ENCODE measurements at places on chromosomes 6 and 20.

GRCh38 chr6:9159051-9159450, 723.7 kb upstream of the SLC35B3 start:
- DNase-seq, result no peak

DNA sequence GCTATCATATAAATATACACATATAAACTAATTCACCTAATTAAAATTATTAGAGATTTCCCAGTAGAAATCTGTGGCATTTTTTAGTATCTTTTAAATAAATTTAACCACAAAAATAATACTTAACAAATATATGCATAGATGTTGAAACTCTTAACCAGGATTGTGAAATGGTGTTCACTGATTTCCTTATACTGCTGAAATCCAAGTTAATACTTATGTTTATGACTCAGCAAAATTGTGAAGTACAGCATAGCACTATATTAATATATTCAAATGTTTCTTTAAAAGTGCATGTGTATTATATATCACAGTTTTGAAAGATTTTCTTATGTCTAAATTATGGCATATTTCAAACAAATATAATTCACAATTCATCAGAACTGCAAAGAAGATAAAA, 328.2 kb upstream of the MANEA start:
- no peak for DNase-seq

DNA sequence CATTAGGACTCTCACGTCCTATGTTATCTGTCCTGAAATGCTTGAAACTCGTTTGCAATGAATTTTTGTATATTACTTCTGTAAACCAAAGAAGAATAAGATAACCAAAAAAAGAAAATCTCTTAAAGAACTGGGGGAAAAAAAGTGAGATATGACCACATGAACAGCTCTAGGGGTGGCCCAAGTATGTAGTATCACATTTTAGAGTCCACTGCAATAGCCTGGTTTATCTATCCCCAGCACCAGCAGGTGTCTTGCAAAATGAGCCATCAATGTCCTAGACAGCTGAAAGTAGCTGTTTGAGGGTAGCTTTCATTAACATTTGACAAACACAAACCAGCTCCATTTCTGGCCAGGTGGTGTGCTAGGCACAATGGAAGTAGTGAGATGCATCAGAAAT, 102.8 kb downstream of the PXDC1 start:
- no peak for DNase-seq

GRCh38 chr6:33856655-33857054, 52.9 kb upstream of the MLN start:
- peak; percentile 56 for DNase-seq

DNA sequence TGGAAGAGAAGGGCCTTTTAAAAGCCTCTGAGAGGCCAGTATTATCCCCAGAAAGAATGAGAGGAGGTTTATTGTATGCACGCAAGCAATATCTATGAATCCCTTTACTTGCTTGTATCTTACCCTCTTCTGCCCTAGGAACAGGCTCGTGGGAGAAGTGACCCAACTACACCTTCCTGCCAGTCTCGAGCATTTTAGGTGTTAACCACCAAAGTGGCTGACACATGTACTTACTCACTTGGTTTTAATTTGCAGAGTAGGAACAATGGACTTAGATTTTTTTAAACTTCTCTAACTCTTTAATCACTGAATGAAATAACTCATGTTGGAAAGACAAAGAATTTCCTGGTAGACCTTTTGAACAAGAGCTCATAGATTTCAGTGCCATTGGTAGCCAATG, 296.9 kb downstream of the PLCB1 start:
- DNase-seq, result no peak

GRCh38 chr6:142886431-142887170, 58.4 kb downstream of the HIVEP2 start:
- DNase-seq, result no peak

DNA sequence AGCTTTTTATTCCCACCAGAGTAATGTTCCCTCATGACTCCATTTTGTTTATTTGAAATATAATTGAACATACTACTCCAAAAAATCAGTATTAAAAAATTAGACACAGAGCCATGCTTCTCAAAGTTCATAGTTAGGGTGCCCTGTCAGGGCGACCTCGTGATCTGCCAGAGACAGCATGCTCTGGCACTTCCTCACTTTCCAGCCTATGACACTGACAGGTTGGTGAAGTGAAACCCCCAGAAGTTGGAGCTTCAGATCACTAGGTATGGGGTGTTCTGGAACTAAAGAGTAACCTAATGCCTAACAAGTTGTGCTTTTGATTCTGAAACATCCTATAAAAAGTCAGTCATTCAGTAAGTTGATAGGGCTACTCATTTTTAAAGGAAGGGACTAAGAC, 93.0 kb downstream of the TBC1D7 start:
- no peak for DNase-seq

- DNase-seq, result no peak
Measured at GRCh38 chr20:57483287-57484050, 41.5 kb downstream of the CTCFL start.

DNA sequence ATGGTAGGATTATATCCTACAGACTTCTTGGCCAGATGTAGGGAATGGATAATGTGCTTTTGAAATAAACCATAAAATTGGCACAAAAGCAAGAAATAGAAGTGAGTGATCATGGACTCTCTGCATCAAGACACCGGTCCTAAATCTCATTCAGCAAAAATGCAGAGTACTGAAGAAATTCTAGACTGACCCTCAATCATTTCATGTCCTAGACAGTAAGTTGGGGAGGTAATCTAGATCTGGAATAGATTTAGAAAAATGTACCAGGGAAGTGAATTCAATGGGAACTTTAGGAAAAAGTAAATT, 69.7 kb upstream of the ADTRP start:
- no peak for DNase-seq

- peak; percentile 34 for DNase-seq
Measured at GRCh38 chr6:30219244-30219643, 6.0 kb upstream of the TRIM26 start.

- DNase-seq, result no peak
Measured at GRCh38 chr20:8156235-8157079, 24.4 kb downstream of the PLCB1 start.

GRCh38 chr6:80566361-80566760, 459.9 kb downstream of the BCKDHB start:
- DNase-seq, result no peak

GRCh38 chr6:111614833-111615582, 9.3 kb upstream of the TRAF3IP2 start:
- DNase-seq, result no peak

DNA sequence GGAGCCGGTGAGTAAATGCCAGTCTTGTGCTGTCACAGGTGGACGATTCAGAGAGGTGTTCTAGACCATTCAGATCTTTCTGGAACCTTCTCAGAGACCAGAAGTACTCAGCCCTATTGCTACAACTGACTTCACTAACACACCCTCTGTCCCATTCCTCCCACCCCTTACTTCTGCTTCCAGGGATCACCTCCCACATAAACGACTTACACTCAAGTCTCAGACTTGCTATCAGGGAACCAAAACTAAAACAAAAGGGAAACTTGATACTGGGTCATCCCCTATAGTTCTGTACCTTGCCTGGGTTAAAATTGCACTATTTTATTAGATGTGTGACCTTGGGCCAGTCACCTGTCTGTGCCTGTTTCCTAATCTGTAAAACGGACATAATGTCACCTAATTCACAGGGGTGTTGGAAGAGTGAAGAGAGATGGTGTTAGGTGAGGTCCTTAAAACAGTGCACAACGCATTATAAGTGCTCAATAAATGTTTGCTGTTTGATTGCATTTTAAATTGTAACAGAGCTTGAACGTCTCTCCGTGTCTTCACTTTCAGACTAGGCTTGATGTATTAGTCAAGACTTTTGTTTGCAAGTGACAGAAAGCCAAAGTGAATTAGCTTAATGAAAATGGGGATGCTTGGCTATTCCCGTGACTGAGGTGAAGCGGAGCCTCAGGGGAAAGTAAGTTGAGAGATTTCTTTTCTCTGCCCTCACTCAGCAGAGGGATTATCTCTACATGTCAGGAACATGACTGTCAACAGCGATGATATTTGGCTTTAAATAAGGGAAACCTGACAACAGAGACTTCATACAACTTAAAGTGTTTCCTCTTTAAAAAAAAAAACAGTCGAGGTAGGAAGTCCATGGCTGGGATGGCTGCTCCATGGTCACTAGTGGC, 3.0 kb upstream of the SRXN1 start:
- DNase-seq, result no peak

- DNase-seq, result no peak
Measured at GRCh38 chr6:156687789-156688619, 89.2 kb upstream of the ARID1B start.

GRCh38 chr20:49641683-49642656, 71.7 kb downstream of the B4GALT5 start:
- DNase-seq, result no peak

DNA sequence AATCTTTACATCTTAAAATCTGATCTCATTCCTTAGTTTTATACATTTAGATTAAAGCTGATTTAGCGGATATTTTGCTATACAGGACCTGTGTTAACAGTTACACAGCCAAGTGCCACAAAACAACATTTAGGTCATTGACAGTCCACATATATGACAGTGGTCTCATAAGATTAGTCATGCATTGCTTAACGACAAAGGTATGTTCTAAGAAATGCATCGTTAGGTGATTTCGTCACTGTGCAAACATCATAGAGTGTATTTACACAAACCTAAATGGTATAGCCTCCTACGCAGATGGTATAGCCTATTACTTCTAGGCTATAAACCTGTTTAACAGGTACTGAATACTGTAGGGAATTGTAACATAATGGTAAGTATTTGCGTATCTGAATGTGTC, 21.6 kb downstream of the ADGRG6 start:
- no peak for DNase-seq

DNA sequence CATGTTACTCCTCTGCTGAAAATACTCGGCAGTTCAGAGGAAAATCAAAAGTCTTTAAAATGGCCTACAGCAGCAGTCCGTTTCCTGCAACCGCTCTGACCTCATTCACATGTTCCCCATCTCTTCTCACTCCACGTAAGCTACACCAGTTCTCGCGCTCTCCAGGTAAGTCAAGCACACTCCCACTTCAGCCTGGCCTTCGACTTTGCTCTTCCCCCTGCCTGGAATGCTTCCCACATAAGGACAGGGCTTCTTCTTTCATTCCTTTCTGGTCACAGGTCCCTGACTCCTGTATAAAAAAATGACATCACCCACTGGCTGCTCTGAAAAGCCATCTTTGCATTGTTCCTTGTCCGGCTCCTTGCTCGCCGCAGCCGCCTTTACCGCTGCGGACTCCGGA, 42.7 kb downstream of the MGME1 start:
- no peak for DNase-seq

DNA sequence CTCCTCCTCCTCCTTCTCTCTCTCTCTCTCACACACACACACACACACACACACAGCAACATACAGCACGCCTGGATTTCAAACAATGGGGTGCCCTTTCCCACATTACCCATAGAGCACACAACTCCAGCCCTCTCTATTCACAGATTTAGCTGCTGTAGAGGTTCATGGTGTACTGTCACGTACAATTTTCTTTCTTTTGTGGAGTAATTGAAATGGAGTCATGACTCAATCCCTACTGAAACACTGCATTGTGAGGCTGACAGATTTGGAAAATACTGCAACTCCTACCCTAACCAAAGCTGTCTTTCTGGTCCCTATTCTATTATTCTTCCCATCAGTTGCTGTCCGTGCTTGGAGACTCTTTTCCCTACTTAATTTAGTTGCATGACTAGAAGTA, 166.9 kb downstream of the EDN1 start:
- DNase-seq, result no peak

- DNase-seq, result no peak
Measured at GRCh38 chr6:122059918-122060317, 339.5 kb upstream of the HSF2 start.

DNA sequence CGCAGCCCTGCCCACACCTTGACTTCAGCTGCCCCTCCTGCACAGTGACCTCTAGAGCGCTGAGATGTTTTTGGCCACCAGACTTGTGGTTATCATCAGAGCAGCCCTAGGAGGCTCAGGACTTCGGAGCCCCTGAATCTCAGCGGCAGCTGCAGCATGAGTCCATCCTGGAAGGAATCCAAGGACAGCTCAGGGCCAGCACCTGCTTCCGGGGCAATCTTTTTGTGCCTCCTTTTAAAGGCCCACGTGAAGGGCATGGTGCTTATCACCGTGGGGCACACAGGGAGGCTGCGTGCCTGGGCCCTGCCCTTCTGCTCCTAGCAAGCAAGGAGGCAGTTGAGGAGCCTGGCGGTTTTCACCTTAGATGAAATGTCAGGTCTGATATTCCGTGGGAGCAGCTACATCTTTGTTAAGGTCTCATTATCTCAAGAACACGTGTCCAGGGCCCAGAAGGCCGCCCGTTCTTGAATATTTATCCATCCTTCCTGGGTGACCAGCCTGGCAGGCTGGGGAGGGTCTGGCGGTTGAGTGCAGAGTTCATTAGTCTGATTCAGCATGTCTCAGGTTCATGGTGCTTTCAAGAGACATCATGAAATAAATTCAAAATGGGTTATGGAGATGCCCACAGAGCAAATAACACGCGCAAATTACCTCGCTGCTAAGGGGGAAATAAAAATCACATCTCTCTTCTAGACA, 392.4 kb downstream of the TAF4 start:
- no peak for DNase-seq

- DNase-seq, result no peak
Measured at GRCh38 chr6:158464483-158464882, 95.4 kb upstream of the TMEM181 start.

DNA sequence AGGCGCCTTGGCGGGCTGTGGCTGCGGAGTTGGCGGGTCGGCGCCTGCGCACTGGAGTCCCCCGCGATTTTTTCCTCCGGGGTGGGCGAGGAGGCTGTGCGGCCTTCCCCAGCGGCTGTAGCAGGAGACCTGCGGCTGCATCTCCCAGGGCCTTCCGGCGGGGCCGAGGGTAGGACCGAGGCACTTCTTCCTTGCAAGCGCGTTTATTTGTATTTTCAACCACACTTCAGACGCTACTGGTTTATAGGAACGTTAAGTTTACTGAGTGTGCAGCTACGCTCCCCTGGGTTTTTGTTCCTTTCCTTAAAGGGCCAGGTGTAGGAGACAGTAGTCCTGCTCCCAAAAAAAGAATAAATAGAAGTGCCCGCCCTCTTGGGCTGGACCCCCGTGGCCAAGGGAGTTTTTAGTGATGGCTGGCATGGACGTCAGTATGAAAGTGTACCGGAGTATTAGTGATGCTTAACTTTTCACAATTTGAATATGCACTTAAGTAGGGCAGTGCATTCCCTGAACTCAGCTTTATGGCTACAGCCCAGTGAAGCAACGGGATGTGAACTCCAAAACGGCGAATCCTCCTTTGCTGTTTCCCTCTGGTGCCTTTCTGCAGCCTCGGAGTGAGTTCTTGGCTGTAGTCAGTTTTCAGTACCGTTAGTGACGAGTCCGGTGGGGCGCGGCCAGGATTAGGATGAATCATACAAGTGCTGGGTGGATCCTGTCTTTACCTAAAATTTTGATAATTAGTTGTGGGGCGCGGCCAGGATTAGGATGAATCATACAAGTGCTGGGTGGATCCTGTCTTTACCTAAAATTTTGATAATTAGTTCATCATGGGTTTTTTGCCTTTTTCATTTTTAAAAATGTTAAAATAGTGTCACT, 1.0 kb upstream of the FBXO5 start:
- DNase-seq, result peak; percentile 69

GRCh38 chr6:14476793-14477531, 359.4 kb downstream of the CD83 start:
- DNase-seq, result no peak

- no peak for DNase-seq
Measured at GRCh38 chr6:151701911-151702562, 105.4 kb upstream of the ESR1 start.

All from activated T-cell treated with anti-CD3 and anti-CD28 coated beads for 24 hours (primary cell).